ENCODE measurements at places on chromosomes 4 and X. TPM values are rescaled to one million over a fixed set of nuclear protein-coding genes. Genes with fewer than 3 reads are reported as not detected.

SULT1E1 gene
- total RNA-seq: not detected

SORCS2 gene
- not detected for total RNA-seq

ARX gene
- total RNA-seq: not detected

MAGEB17 gene
- total RNA-seq: not detected

ODAM gene
- not detected for total RNA-seq

- no peak overlapping the region for H3K27ac ChIP-seq
- H3K4me3 ChIP-seq: no peak overlapping the region
- no peak for DNase-seq
- no peaks in the 10 kb centered on the region for H3K4me1 ChIP-seq
Measured at GRCh38 chr4:86976801-86977485, 42.1 kb downstream of the AFF1 start.

DNA sequence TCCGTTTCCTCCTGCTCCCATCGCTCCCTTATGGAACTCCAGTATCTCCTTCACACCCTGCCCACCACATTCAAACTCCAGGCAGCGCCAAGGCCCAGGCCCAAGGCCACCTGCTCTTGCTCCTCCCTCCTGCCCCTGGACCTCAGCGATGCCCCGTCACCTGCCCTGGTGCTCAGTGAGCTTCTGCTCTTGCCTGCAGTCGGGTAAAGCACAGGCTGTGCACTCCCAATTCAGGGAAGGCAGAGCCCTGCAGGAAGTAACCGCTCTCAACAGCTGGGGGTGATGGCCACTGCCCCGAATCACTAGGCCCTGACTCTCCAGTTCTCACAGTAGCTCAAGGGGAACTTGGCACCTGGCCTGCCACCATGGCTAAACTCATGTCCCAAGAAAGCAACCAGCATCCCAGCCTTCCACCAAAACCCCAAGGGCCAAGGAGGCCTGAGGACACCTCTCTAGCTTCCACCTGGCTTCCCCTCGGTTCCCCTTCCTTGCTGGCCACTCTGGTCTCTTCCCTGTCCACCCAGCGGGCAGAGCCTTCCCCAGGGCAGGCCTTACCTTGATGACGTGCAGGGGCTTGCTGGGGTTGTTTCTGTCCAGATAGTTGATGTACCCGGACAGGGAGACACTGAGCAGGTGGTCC, 29.3 kb downstream of the WDR1 start:
- H3K27me3 ChIP-seq: no peaks in the 10 kb centered on the region
- peaks cover 9% of the 10 kb centered on the region for H3K4me1 ChIP-seq
- no peak overlapping the region for H3K27ac ChIP-seq
- H3K36me3 ChIP-seq: peaks cover 100% of the 10 kb centered on the region
- H3K4me3 ChIP-seq: no peak overlapping the region
- no peak for DNase-seq

- no peak overlapping the region for H3K4me3 ChIP-seq
- H3K27me3 ChIP-seq: no peaks in the 10 kb centered on the region
- no peaks in the 10 kb centered on the region for H3K36me3 ChIP-seq
- no peak overlapping the region for H3K27ac ChIP-seq
Measured at GRCh38 chrX:139563251-139563650, 32.7 kb downstream of the F9 start.

GRCh38 chr4:663046-663437, 11.0 kb downstream of the ATP5ME start:
- peak overlapping the region; percentile 86 for H3K4me3 ChIP-seq
- no peaks in the 10 kb centered on the region for H3K27me3 ChIP-seq
- peak overlapping the region; percentile 90 for H3K27ac ChIP-seq
- DNase-seq: no peak
- H3K4me1 ChIP-seq: peaks cover 5% of the 10 kb centered on the region

DNA sequence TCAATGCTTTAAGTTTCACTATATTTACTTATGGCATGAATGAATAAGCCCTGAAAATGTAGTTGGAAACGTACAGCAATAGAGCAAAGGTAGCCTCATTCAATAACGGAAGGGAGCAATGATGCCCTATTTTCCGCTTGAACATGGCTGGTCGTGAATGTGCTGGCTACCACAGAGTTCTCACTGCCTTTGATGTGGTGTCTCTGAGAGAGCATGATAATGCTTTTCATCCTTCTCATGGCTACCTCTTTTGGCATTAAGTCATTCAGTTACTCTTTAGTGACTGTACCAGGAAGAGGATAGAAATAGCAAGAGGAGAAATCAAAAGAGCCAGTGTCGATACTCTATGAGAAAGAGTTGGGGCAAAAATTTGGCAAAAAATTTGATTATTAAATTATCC, 308.0 kb downstream of the PPP3CA start:
- H3K27me3 ChIP-seq: no peaks in the 10 kb centered on the region
- H3K27ac ChIP-seq: no peak overlapping the region
- no peak for DNase-seq
- no peaks in the 10 kb centered on the region for H3K36me3 ChIP-seq
- no peak overlapping the region for H3K4me3 ChIP-seq

DNA sequence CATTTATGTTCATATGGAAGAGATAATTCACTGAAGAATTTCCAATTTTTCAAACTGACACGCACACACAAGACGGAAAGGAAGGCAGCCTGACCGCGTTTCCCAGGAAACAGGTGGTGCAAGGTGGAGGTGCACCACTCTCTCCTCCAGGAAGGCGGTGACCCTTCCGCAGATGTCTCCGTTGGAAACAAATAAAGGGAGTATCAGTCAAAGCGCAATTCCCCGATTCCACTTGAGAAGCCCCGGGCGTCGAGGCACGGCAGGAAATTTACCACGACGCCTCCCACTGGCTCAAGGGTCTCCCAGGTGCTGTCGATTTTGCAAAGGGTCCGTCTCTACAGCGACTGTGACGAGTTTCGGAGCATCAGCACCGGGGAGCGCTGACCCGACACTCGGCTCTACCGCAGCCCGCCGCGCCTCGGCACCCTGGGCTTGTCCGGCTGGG, 770 bp upstream of the TIGD2 start:
- peaks cover 10% of the 10 kb centered on the region for H3K4me1 ChIP-seq
- peak overlapping the region; percentile 47 for H3K27ac ChIP-seq
- no peak for DNase-seq

DNA sequence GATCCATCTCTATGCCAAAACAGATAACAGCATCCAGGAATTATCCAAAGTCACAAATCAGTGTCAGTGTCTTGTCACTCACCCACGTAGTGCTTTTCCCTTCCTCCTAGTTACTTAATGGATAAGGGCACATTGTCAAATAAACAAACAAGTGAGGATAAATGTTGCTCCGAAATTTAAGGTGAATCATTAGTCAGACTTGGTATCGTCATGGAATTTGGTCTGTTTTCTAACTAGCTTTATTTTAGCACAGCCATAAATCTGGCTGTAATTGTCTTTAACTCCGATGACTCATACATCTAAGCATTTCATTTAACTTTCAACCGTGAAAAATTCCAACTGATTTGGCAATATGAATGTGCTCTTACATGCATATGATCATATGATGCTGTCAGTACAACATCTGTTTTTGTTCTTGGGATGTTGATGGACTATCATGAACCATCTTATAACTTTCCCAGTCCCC, 83.3 kb downstream of the SNCA start:
- H3K4me1 ChIP-seq: no peaks in the 10 kb centered on the region
- no peak for DNase-seq
- no peaks in the 10 kb centered on the region for H3K36me3 ChIP-seq
- H3K27ac ChIP-seq: no peak overlapping the region
- no peak overlapping the region for H3K4me3 ChIP-seq

GRCh38 chr4:93759506-93759905, 69.0 kb upstream of the ATOH1 start:
- no peaks in the 10 kb centered on the region for H3K4me1 ChIP-seq
- H3K36me3 ChIP-seq: no peaks in the 10 kb centered on the region
- no peaks in the 10 kb centered on the region for H3K27me3 ChIP-seq
- H3K4me3 ChIP-seq: no peak overlapping the region
- DNase-seq: no peak

GRCh38 chrX:69226459-69227158, 61.4 kb upstream of the PJA1 start:
- H3K27ac ChIP-seq: no peak overlapping the region
- DNase-seq: no peak
- no peaks in the 10 kb centered on the region for H3K36me3 ChIP-seq

DNA sequence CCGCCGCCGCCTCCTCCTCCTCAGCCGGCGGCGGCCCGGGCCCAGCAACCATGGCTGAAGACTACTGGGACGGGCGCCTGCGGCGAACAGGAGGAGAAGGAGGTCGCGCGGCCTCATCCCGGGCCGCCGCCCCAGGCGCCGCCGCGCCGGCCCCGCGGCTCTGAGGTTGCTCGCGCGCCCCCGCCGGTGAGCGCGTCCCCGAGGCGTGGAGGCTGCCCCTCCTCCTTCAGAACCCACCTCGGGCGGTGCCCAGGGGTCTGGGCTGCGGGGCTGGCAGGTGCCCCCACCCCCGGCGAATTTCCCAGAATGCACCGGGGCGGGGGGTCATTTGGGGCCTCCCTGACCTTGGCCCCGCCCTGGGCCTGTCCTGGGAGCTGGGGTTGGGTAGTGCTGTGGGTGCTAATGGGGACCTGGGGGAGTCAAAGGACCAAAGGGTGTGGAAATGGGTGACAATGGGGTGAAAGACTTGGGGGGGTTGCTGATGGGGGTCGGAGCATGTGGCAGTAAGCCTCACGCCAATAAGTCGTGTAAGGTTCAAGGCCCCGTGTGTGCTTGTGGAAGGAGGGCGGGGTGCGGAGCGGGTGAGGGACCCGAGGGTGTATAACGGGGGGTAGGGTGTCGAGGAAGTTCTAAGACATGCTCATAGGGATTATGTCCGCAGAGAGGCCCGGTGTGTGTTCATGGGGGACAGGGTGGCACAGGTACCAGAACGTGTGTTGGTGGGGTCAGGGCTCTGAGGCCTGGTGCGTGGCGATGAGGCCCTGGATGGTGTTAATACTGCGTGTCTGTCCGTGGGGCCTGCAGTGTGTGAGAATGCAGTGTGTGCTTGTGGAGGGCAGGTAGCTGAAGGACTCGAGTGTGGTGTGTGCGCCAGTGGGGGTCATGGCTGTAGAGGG, 687 bp downstream of the CDK16 start:
- H3K36me3 ChIP-seq: no peaks in the 10 kb centered on the region
- H3K27me3 ChIP-seq: no peaks in the 10 kb centered on the region
- peak overlapping the region; percentile 97 for H3K27ac ChIP-seq
- H3K4me3 ChIP-seq: peak overlapping the region; percentile 98

DNA sequence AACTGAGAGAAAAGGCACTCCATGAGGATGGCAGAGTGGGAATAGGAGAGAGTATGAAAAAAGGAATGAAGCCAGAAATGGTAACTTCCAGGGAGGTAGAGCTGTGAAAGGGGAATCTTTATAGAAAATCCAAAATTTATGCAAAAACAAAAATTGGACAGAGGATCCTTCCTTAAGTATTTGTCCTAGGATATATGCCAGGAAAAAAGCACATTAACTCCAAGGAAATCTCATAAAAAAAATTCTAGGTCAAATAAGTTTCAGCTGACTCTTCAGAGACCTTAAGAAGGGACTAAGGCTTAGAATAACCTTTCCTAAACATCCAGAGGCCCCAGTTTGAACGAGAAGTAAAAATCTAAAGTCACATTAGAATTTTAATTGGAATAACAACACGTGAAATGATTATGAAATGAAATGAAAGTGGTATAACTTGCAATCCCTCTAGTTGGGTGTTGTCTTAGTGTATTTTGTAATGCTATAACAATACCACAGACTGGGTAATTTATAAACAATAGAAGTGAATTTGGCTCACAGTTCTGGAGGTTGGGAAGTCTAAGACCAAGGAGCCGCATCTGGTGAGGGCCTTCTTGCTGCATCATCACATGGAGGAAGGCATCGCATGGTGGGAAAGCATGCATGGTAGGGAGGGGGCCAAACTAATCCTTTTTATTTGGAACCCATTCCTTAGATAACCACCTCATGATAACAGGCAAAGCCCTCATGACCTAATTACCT, 145.4 kb upstream of the RXFP1 start:
- H3K36me3 ChIP-seq: no peaks in the 10 kb centered on the region
- no peaks in the 10 kb centered on the region for H3K27me3 ChIP-seq
- H3K4me3 ChIP-seq: no peak overlapping the region
- H3K4me1 ChIP-seq: no peaks in the 10 kb centered on the region
- DNase-seq: no peak

- H3K27me3 ChIP-seq: no peaks in the 10 kb centered on the region
- DNase-seq: no peak
- no peaks in the 10 kb centered on the region for H3K36me3 ChIP-seq
Measured at GRCh38 chrX:53354669-53355068, 67.8 kb downstream of the SMC1A start.

DNA sequence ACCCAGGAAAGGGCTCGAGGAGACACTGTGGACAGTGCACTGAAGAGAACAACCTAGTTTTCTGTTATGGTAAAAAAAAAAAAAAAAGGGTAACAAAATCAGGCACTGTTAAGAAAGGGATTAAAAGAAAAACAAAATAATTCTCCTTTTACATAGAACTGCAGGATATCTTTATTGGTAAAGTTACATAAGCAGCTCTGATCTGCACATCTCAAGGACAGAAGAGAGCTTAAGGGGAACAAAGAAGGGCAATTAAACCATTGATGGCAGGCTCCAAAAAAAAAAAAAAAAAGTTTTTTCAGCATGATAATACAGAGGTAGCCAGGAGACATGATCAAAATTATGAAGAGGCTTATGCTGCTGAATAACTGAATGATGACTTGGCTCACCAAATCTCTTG, 85.0 kb downstream of the HDAC8 start:
- no peaks in the 10 kb centered on the region for H3K4me1 ChIP-seq
- DNase-seq: no peak
- no peaks in the 10 kb centered on the region for H3K27me3 ChIP-seq

DNA sequence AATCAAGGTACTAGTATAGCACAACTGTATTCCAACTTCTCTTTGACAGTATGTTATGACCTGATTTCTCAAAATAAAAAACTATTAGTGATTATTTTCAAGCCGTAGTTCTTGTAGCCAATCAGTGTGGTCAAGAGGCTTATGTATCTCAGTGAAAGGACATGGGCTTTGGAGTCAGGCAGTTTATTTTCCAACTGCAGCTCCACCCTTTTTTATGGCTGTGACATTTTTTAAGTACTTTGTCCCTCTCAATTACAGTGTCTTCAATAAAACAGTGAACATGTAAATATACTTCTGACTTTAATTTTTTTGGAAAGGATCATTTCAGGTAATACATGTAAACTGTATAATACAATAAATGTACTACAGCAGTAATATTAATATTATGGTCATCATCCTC, 30.0 kb downstream of the HTN1 start:
- DNase-seq: no peak
- no peaks in the 10 kb centered on the region for H3K36me3 ChIP-seq
- H3K27me3 ChIP-seq: no peaks in the 10 kb centered on the region

- no peaks in the 10 kb centered on the region for H3K36me3 ChIP-seq
- no peaks in the 10 kb centered on the region for H3K4me1 ChIP-seq
- H3K27ac ChIP-seq: no peak overlapping the region
- H3K27me3 ChIP-seq: peaks cover 3% of the 10 kb centered on the region
Measured at GRCh38 chr4:56662782-56663468, 18.2 kb downstream of the HOPX start.

DNA sequence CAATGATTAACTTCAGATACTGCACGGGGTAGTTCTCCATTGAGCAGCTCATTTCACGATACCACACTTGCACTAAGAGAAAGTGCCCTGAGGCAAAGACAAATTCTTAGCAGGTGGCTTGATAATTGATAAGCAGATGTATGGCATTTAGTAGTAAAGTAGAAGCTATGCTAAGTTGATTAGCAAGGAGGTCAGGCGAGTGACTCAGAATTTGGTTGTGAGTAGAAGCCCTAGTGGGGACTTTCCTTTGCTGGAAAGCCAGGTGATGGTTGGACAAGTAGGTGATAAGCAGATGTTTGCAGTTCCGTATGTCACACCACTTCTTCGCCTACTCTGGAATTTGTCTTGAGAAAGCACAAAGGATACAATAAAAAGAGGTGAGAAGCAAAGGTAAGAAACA, 58.7 kb downstream of the TLL1 start:
- no peaks in the 10 kb centered on the region for H3K4me1 ChIP-seq
- no peaks in the 10 kb centered on the region for H3K36me3 ChIP-seq
- H3K4me3 ChIP-seq: no peak overlapping the region
- no peak overlapping the region for H3K27ac ChIP-seq
- no peak for DNase-seq

All from naive thymus-derived CD4-positive, alpha-beta T cell (primary cell).